ENCODE measurements at places on chromosomes 5 and 9.

GRCh38 chr9:79352322-79352721 lies 219.4 kb upstream of the TLE4 start:
- DNase-seq, result no peak

DNA sequence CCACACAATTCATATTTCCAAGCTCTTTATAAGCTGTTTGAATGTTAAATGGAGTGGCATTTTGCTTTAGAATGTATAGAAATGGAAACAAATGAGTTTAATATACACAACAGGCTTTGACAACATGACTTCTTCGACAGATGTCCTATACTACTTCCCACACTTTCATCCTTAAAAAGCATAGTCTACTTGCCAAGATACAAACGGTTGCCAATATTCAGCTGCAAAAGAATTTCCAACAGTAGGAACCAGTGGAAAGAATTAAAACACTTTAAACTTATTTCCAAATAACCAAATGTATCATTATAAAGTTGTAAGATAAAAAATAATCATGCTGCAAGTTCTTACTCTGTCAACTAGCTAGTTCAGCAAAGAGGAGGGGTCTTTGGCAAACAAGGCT lies 456.4 kb downstream of the PDE4D start:
- no peak for DNase-seq

GRCh38 chr9:785997-786396 lies 55.5 kb upstream of the DMRT1 start:
- DNase-seq, result no peak

DNA sequence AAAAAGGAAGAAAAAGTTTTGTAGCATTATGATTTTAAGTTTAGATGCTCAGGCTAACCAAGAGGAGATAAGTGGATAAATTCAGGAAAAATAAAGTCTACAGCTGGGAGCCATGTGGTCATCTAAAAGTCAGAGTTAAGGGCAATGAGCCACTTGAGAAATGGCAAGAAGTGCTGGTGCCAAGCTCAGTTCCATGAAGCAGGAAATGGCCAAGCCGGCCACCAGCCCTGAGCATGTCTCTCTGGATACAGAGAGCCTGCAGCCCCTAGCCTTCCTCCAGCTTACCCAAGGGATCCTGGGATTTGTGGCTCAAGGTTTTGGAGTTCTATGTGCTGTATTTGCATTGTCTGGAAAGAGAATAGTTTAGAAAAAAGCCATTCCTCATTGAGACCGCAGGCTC lies 12.2 kb upstream of the S1PR3 start:
- no peak for DNase-seq

DNA sequence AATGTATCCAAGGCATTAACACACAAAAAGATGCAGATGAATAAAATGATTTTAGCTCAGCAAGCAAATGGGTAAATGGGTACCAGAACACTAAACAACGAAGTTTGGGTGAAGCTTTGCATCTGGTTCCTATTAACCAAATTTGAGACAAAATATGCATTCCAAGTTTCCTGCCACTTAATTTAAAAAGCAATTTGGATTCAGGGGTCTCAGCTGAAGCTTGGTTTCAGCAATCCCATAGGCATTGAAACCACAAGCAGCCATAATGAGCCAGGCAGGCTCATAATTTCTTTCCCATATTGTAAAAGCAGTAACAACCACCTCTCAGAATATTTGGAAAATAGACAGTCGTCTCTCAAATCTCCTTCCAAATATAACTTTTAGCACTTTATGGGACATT lies 138.9 kb downstream of the NXNL2 start:
- DNase-seq, result no peak

DNA sequence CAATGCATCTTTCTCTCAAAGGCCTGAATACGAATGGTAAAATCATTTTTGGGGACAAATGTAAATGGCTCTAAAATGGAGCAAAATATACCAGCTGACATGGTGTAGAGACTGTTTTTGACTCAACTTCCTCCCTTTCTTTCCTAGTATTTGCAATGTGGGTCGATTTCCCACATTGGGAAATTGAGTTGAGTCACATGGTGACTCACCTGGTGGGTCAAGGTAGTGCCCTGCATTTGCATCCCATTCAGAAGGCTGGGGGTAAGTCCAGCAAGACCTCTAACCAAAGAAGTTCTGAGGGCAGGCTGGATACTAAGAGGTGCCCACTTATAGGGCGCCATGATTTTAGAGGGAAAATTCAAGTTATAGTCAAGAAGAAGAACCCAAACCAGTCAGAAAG lies 179.6 kb upstream of the MPDZ start:
- DNase-seq, result no peak

GRCh38 chr5:140926443-140927227 lies 536 bp downstream of the PCDHAC1 start:
- DNase-seq, result no peak

GRCh38 chr9:100099722-100100042 lies 639 bp downstream of the INVS start:
- no peak for DNase-seq

DNA sequence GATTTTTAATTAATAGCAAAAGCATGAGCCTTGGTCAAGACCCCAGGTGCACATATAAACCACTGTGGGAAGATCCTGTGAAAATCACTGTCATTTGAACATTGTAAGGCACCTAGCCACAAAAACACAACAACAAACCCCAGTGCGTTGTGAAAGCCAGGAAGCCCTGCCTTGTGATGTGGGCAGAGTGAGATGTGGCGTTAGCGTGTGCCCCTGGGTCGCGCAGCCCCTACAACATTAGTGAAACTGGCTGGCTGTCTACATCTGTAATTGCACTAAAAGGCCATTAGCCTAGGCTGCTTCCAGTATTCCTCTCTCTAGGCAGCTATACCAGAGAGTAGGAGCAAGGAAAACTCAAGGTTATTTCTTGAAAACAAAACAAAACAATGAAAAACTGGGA lies 21.1 kb upstream of the PDZD2 start:
- no peak for DNase-seq

DNA sequence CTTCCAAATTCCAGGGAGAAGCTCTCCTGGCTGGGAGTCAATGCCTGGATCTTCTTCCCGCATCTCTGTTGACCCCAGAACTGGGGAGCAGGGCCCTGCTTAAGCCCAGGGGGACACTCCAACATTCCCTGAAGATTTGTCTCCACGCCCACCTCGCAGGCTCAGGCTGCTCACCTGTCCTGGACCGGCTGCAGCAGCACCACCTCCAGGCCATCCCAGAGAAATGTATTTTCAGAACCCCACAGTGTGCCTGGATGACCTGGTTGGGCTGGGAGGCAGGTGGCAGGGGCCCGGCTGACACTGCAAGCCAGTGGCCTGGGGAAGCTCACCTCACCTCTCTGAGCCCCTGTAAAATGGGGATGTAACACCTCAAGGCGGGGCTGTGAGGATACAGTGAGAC lies 27.1 kb upstream of the ZBTB43 start:
- no peak for DNase-seq

GRCh38 chr5:131810510-131811249 lies 13.9 kb upstream of the FNIP1 start:
- DNase-seq, result no peak

GRCh38 chr5:14061106-14061505 lies 82.0 kb upstream of the TRIO start:
- DNase-seq, result no peak

DNA sequence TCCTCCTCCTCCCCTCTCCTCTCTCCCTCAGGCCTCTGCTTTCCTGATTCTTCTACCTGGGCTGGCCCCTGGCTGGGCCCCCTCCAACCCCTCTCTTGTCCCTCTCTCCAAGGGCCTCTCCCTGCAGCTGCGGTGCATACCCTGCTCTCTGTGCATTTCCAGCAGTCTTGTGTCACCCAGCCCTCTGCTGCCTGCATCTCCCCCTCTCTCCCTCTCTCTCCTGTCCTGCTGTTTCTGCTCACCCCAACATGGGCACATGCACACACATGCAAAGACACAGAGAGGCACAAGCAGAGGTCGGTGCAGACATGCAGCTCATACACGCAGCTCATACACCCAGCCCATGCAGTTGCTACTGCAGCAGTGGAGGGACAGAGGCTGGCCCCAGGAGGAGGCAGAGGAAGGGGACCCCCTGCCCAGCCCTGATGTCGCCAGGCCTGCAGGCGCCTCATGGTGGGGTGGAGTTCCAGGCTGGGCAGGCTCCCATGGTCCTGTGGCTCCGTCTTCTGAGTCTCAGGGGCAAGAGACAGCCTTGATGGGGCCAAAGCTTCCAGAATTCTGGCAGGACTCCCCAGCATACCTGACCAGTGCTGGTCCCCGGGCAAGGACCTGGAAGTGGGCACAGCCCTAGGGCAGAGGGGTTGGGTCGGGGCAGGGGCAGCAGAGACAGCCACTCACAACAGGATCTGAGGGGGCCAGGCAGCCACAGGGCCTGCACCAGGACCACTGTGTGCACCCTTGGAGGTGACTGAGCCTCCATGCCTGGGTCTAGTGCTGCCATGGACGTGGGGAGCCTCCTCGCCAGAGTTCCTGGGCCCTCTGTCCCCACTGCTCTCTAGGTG lies 216.9 kb downstream of the C9orf50 start:
- DNase-seq, result no peak

GRCh38 chr9:10875752-10876151 lies 262.9 kb upstream of the PTPRD start:
- DNase-seq, result no peak
